ENCODE measurements at places on chromosomes 1 and 21. TPM values are rescaled to one million over a fixed set of nuclear protein-coding genes. Genes with fewer than 3 reads are reported as not detected.

Gene REG4
- total RNA-seq: not detected

DNA sequence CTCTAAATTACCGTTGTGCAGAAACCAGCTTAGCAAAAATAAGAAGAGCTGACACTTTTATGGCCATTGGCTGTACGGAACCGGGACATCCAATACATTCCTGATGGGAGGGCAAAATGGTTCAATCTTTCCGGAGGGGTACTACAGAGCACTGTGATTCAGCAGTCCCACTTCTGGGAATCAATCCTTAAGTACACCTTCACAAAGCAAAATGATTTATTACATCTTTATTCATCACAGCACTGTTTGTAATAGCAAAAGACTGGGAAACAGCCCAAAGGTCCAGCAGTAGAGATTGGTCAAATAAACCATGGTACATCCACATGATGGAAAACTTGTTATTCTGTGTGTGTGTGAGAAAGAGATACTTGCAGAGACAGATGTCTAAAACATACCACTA is 9.7 kb downstream of the GNG12 start:
- H3K27me3 ChIP-seq: no peaks in the 10 kb centered on the region
- no peak for DNase-seq
- no peaks in the 10 kb centered on the region for H3K36me3 ChIP-seq
- no peak overlapping the region for H3K4me3 ChIP-seq
- no peak overlapping the region for H3K27ac ChIP-seq

- H3K4me1 ChIP-seq: no peaks in the 10 kb centered on the region
- no peak for DNase-seq
- H3K27me3 ChIP-seq: peaks cover 5% of the 10 kb centered on the region
- no peak overlapping the region for H3K27ac ChIP-seq
These were observed 1.2 kb downstream of the EPHB2 start for GRCh38 chr1:22711591-22712501.

DNA sequence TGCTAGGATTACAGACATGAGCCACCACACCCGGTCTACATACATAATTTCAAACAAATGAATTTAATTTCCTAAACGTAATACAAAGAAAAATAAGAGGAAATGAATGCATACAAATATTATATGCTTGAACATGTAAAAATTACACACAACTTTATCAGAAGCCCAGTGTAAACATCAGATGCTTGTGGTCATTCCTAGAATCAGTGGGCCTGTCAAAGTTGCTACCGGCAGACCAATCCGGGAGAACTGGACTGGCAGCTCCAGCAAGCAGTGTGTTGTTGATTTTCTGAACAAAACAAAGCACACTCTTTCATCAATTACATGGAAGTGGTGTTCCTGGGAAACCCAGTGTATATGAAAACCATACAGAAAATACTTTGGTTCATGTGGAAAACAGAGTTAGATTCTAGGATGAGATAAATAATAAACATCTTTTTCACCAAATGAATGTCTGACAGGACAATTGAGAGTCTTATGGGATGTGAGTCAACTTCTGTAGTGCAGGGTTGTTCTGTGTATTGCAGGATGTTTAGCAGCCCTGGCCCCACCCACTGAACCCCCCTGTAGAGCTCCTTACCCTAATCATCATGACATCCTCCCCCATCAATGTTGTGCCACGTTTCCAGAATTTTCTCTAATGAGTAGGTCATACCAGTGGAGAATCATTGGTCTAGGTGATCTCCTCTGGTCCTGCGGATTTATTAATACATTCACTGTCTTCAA is 33.8 kb downstream of the MFSD2A start:
- H3K4me3 ChIP-seq: no peak overlapping the region
- H3K4me1 ChIP-seq: peaks cover 7% of the 10 kb centered on the region
- no peaks in the 10 kb centered on the region for H3K27me3 ChIP-seq

DNA sequence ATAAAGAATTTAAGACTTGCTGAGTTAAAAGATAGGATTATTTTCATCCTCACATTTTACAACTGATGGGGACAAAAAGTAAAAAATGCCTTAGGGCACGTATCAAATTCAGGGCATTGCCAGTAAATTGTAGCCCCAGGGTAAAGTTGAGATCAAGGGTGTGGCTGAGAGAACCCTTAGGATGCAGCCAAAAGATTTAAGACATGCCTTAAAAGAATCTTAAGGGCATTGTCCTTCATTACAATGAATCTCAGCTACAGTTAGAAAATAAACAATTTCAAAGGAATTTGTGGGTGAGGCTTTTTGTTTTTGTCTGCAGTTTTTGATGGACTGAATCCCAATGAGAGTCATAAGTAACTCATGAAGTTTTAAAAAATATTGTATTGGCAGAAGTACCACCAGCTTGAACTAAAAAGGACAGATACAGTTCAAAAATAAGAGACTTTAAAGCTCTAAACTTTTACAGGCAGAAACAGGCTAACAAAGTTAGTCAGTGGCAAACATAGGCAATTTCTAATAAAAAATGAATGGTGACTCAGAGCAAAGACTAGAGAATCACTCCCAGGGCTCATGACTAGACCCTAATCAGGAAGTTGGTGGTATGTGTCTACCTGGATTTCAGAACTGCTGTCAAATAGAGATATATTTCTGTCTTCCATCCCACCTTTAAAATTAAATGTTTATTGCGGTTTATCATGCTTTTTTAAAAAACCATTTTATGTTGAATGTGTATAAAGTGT is 165.1 kb upstream of the SNX7 start:
- peaks cover 7% of the 10 kb centered on the region for H3K4me1 ChIP-seq
- peaks cover 8% of the 10 kb centered on the region for H3K36me3 ChIP-seq
- no peak overlapping the region for H3K4me3 ChIP-seq
- DNase-seq: no peak

GRCh38 chr1:81020506-81020905 is 780.2 kb upstream of the ADGRL2 start:
- no peaks in the 10 kb centered on the region for H3K4me1 ChIP-seq
- no peak overlapping the region for H3K27ac ChIP-seq
- DNase-seq: no peak
- H3K27me3 ChIP-seq: peaks cover 4% of the 10 kb centered on the region

DNA sequence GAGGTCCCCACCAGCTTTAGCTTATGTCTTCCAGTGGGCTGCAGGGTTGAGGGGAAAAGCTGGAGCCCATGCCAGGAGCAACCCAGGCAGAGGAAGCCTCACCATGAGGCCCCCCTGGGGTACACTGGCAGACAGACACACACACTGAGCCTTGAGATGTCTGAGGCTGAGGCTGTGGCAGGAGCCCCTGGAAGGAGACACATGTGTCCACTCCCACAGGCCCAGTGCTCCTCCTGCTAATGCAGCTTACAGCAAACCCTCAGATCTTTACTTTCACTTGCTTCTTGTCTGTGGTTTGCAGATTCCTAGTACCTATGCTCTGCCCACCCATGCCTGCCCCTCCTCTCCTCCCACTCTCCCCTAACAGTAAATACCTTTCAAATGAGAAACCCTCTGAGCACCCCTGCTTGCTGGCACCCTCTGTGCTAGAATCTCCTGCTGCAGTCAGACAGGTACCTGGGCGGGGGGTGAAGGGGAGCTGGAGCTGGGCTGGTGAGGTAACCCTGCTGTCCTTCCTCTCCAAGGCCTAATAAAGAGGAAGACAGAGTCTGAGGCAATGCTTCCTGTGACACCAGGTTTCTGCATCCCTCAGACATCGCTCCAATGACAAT is 63.4 kb upstream of the NEK2 start:
- H3K4me1 ChIP-seq: no peaks in the 10 kb centered on the region
- H3K4me3 ChIP-seq: no peak overlapping the region
- H3K27ac ChIP-seq: no peak overlapping the region
- no peaks in the 10 kb centered on the region for H3K36me3 ChIP-seq

DNA sequence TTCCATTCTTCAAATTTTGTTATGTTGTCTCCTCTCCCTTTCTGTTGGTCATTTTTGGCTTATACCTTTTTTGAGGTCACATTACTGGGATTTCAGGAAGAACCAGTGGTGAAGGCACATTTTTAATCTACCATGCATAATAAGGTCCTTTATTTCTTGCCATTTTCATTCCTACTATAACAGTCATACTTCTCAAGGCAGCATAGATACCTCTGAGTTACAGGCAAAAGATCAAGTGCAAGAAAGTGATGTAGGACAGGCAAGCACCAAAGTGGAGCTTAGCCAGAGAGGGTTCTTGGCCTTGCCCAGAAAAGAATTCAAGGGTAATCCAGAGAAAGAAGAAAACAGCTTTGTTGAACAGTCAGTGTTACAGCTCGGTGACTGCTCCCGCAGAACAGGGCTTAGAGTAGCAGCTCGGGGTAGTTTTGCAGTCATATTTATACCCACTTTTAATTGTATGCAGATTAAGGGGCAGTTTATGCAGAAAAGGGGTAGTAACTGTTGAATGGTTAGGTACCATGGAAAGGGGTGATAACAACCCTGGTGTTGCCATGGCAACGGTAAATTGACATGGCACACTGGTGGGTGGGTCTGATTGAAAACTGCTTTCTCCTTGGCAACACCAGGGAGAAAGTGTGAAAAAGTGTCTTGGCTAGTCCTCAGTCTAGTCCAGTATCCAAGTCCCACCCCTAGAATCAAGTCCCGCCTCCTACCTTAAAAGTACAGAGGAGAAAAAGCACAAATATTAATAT is 39.6 kb upstream of the DOCK7 start:
- H3K36me3 ChIP-seq: no peaks in the 10 kb centered on the region
- H3K4me1 ChIP-seq: no peaks in the 10 kb centered on the region
- no peak overlapping the region for H3K27ac ChIP-seq
- no peak for DNase-seq
